GM23248 (cell line): ENCODE measurements at places on chromosomes 2 and 18.

- H3K27ac ChIP-seq, result no peak overlapping the region
- peak overlapping the region; percentile 79 for H3K4me3 ChIP-seq
Observed at GRCh38 chr2:104872866-104873688, 19.2 kb downstream of the POU3F3 start.

- H3K27ac ChIP-seq, result no peak overlapping the region
- DNase-seq, result no peak
- no peaks in the 10 kb centered on the region for H3K36me3 ChIP-seq
- no peaks in the 10 kb centered on the region for H3K4me1 ChIP-seq
- H3K27me3 ChIP-seq, result peaks cover 61% of the 10 kb centered on the region
Observed at GRCh38 chr2:121309323-121309722, 24.3 kb upstream of the TFCP2L1 start.

DNA sequence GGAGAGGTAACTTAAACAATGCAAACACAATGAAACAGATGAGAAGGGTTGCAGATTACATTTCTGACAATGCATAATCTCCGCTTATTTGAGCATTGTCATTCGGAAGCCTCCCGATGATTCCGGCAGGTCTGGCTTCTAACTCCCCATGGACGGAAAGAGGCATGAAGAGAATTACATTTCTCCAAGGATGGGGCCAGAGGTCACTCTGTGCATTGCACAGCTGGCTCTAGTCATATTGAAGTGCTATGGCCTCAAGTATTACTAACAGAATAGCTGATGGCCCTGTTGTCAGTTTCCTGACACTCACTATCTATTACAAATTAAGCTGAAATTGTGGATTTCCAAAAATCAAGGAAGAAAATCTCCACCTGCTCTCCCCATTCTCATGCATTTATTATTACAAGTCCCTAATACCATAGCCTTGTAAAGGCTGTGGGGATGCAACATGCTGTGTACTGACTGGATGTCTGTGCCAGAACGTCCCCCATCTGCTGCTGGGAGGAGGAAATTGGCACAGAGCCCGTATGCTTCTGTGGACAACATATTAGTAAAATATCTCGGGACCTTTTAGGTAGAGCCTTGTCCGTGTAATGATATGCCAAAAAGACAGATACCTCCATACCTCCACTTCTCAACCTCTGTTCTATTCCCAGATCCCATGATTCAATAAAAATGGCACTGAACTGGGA, 168.1 kb downstream of the SETBP1 start:
- H3K36me3 ChIP-seq, result no peaks in the 10 kb centered on the region
- no peak for DNase-seq
- H3K27me3 ChIP-seq, result no peaks in the 10 kb centered on the region
- no peak overlapping the region for H3K4me3 ChIP-seq

- H3K36me3 ChIP-seq, result no peaks in the 10 kb centered on the region
- no peaks in the 10 kb centered on the region for H3K4me1 ChIP-seq
- DNase-seq, result peak; percentile 78
- H3K27ac ChIP-seq, result no peak overlapping the region
Observed at GRCh38 chr2:169767243-169767888, 31.3 kb upstream of the SSB start.

GRCh38 chr18:75128911-75129716, 79.8 kb downstream of the PTGR3 start:
- peaks cover 9% of the 10 kb centered on the region for H3K27me3 ChIP-seq
- no peaks in the 10 kb centered on the region for H3K36me3 ChIP-seq
- DNase-seq, result no peak
- no peak overlapping the region for H3K4me3 ChIP-seq
- H3K4me1 ChIP-seq, result peaks cover 7% of the 10 kb centered on the region
